Lung (tissue), 17 donors: ENCODE measurements at places on chromosomes 11 and 22. TPM values are rescaled to one million over a fixed set of nuclear protein-coding genes. Genes with fewer than 3 reads are reported as not detected.

MOV10L1 gene
- total RNA-seq, result 11.9 TPM

MFRP gene
- total RNA-seq, result not detected

- no peak for DNase-seq
- H3K4me1 ChIP-seq, result no peaks in the 10 kb centered on the region
- no peaks in the 10 kb centered on the region for H3K27me3 ChIP-seq
- H3K36me3 ChIP-seq, result no peaks in the 10 kb centered on the region
Measured at GRCh38 chr11:109993786-109994185, 99.4 kb upstream of the ZC3H12C start.

PRRG4 gene
- total RNA-seq, result 6.3 TPM

DNA sequence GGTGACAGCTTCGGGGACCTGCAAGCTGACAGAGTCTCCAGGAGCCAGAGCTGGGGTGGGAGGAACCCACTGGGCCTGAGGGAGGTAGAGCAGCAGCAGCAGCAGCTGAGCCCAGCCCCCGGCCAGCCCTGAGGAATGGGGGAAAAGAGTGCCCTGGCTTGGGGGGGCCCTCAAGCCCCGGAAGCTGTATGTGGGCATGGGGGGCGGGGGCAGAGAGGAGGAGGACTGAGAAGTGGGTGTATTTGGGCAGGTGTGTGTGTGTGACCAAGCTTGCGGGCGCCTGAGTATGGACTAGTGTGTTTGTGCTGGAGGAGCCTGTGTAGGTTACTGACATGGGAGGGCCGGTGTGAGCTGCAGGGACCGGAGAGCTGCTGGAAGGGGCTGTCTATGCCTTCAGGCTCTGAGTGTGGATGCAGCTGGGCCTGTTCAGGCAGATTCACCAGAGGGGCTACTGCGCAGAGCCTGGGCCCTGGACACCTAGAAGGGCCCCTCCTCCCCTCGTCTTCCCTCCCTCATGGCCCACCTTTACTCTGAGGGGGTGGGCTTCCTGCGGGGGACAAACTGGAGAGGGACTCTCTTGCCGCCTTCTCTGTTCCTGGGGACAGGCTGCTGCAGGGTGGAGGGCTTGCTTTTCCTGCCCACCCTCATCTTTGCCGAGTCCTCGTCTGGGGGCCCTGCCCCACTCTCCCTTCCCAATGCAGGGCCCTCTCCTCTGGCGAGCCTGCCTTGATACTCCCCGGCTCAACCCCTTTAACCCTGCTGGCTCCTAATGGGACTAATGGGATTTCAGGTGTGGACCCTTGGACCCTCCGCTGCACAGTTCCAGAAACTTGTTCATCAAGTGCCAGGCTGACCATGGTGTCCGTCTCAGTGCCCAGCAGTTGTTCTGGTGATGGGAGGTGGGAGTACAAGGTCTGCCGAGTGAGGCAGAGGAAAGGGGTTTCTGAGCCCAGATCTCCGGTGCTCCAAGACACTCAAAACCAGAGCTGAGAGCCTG is 28.2 kb downstream of the ST3GAL4 start:
- H3K27me3 ChIP-seq, result no peaks in the 10 kb centered on the region
- H3K36me3 ChIP-seq, result no peaks in the 10 kb centered on the region
- no peak for DNase-seq
- peaks cover 7% of the 10 kb centered on the region for H3K4me1 ChIP-seq
- no peak overlapping the region for H3K4me3 ChIP-seq

- no peaks in the 10 kb centered on the region for H3K27me3 ChIP-seq
- no peak overlapping the region for H3K27ac ChIP-seq
- no peak overlapping the region for H3K4me3 ChIP-seq
Measured at GRCh38 chr11:20854215-20854955, 185.0 kb downstream of the NELL1 start.

DNA sequence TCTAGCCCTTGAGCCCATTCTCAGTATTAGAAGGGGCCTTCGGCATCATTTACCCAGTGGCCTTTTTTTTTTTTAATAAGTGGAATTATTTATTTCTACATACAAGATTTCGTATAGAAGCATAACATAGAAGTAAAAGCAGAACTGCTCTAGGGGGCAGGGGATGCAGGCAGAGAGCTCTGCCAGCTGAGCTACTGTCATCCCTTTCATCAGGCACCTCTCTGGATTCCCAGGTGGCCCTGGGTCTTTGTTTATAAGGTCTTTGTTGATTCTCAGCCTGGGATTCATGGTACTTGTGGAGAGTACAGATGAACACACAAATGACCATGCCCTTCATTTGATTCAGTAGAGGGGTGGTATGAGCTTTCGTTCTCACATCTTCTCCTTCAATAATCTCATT is 66.4 kb downstream of the GAB2 start:
- H3K27ac ChIP-seq, result peak overlapping the region; percentile 82
- H3K27me3 ChIP-seq, result no peaks in the 10 kb centered on the region
- no peak overlapping the region for H3K4me3 ChIP-seq
- H3K36me3 ChIP-seq, result no peaks in the 10 kb centered on the region

DNA sequence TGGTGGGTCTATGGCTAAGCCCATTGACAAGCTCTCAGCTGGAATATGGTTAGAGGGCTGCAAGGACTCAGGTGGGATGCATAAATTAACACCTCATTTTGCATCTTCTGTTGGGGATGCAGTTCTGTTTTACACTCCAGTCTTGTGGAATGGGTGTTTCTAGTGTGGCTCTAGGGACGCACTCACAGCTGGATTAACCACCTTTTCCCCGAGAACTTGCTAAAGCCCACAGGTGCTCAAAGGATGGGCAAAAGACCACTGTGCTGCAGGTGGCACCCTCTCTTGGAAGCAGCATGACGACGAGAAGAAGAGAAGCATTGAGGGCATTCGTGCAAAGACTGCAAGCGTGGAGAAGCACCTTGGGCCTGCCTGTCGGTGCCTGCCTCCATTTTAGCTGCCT is 6.9 kb downstream of the BARX2 start:
- peaks cover 26% of the 10 kb centered on the region for H3K27me3 ChIP-seq
- no peak overlapping the region for H3K4me3 ChIP-seq
- H3K4me1 ChIP-seq, result no peaks in the 10 kb centered on the region
- DNase-seq, result no peak
- H3K36me3 ChIP-seq, result no peaks in the 10 kb centered on the region

DNA sequence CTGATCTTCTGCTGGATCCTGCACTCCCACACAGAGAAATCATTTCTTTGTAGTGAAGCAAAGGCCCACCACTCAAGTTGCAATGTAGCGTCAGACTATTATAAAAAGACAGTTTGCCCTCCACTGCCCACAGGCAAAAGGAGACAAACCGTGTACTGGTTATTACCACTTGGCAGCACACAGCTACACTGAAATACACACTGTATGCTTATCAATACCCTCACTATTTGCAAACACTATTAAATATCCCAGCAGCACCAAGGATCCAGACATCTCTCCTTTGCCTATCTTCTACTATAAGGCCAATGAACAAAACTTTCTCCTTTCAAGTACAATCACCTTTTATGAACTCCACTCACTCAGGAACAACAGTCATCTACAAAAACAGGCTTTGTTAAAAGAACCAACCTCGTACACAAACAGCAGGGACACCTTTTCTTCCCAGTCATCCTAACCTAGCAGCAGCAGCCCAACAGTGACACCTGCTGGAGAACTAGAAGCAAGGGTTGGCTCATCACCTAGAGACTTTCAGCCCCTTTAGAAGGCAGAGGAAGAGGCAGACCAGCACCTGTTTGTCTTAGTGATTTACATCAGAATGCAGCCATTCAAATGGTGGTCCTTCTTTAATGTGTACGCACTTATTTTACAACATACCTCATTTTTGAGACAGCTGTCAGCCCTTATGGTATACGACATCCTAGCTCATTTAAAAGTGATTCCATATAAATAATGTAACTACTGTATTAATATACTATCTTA is 56.1 kb downstream of the AMBRA1 start:
- H3K4me1 ChIP-seq, result no peaks in the 10 kb centered on the region
- DNase-seq, result peak; percentile 77
- H3K27ac ChIP-seq, result no peak overlapping the region
- peaks cover 10% of the 10 kb centered on the region for H3K36me3 ChIP-seq
- H3K4me3 ChIP-seq, result no peak overlapping the region
- no peaks in the 10 kb centered on the region for H3K27me3 ChIP-seq

DNA sequence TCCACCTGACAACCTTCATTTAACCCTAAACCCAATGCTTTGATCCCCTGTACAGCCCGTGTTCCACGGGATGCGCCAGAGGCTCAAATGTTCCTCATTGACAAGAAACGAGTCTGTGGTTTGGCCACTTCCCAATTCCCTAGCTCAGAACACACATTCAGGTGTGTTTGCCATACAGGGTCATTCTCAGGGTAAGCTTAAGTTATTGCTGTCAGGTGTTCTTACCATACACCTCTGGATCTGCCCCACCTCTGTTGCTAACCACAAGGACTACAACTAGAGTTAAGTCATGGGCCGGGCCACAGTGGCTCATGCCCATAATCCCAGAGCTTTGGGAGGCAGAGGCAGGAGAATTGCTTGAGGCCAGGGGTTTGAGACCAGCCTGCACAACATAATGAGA is 45.6 kb upstream of the POLD3 start:
- H3K36me3 ChIP-seq, result no peaks in the 10 kb centered on the region
- no peak overlapping the region for H3K4me3 ChIP-seq
- H3K27ac ChIP-seq, result no peak overlapping the region
- peak; percentile 77 for DNase-seq
- no peaks in the 10 kb centered on the region for H3K27me3 ChIP-seq

GRCh38 chr11:67079065-67079705 is 22.5 kb downstream of the RHOD start:
- no peak overlapping the region for H3K4me3 ChIP-seq
- no peak for DNase-seq
- no peaks in the 10 kb centered on the region for H3K4me1 ChIP-seq
- no peaks in the 10 kb centered on the region for H3K27me3 ChIP-seq
- H3K36me3 ChIP-seq, result no peaks in the 10 kb centered on the region

GRCh38 chr22:42169055-42169469 is 38.5 kb upstream of the CYP2D6 start:
- peaks cover 12% of the 10 kb centered on the region for H3K4me1 ChIP-seq
- H3K27ac ChIP-seq, result no peak overlapping the region
- H3K36me3 ChIP-seq, result peaks cover 10% of the 10 kb centered on the region
- no peak overlapping the region for H3K4me3 ChIP-seq
- no peaks in the 10 kb centered on the region for H3K27me3 ChIP-seq
- peak; percentile 88 for DNase-seq

DNA sequence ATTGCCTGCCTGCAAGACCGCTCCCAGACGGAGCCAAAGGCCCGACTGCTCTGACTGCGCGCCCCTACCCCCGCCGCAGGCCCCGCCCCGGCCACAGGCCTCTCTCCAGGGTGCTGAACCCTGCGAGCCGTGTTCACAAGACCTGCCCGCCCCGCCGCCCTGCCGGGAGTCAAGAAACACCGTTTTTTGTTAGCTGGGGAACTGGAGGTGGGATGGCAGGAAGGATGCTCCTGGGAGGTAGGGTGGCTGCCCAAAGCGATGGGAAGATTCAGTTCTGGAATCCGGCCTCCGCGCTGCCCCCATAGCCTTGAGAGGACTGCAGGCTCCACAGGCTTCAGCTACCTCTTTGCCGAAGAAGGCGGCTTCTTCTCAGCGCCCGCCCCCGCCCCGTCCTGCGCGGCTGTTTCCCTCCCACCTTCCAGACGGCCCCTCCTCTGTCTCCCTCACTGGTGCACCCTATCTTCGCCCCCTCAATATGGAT is 2.7 kb upstream of the PDE2A start:
- H3K4me3 ChIP-seq, result no peak overlapping the region
- peak; percentile 72 for DNase-seq
- H3K27me3 ChIP-seq, result peaks cover 58% of the 10 kb centered on the region
